Activated CD8-positive, alpha-beta T cell treated with anti-CD3 and anti-CD28 coated beads for 36 hours (primary cell): ENCODE measurements at places on chromosomes 7 and 10. TPM values are rescaled to one million over a fixed set of nuclear protein-coding genes. Genes with fewer than 3 reads are reported as not detected.

Gene SYPL1
- 44.6 TPM for total RNA-seq

Gene CFAP58
- 0.38 TPM for total RNA-seq

Gene FFAR4
- not detected for total RNA-seq

Gene SLC35G1
- 2.0 TPM for total RNA-seq

Gene TFR2
- 11.9 TPM for total RNA-seq

Gene LAMTOR4
- 116 TPM for total RNA-seq

Gene DPCD
- 19.0 TPM for total RNA-seq
